ENCODE measurements at places on chromosomes 13 and 19.

GRCh38 chr13:28864544-28864943 is 44.4 kb downstream of the MTUS2 start:
- DNase-seq = no peak

DNA sequence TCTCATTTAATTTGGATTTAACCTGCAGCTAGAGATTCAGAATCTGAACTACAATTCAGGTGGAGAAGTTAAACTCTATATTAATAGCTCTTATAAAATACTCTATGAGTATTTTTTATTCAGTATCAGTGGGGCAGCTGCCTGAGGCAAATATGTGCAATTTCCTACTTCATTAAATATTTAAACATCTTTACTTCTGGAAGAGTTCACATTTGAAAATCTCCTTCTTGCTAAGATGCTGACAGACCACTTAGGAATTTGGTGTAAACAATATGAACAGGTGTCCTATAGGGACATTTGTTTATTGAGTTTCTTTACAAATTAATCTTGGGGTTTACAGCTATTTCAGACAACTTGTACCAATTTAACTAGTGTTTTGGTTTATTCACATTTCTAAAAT is 20.4 kb downstream of the STARD13 start:
- DNase-seq = no peak

DNA sequence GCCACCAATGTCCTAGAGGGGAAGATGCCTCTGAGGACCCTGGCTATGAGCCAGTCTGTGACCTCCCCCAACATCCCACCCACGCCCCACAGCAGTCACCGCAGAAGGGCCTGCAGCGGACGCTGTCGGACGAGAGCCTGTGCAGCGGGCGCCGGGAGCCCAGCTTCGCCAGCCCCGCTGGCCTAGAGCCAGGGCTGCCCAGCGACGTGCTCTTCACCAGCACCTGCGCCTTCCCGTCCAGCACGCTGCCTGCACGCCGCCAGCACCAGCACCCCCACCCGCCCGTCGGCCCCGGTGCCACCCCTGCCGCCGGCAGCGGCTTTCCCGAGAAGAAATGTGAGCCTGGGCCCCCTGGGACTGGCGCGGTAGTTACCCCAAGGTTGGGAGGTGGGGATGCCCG is 30.6 kb downstream of the DPF1 start:
- DNase-seq = no peak

GRCh38 chr13:42129033-42129432 is 80.6 kb downstream of the DGKH start:
- DNase-seq = no peak

DNA sequence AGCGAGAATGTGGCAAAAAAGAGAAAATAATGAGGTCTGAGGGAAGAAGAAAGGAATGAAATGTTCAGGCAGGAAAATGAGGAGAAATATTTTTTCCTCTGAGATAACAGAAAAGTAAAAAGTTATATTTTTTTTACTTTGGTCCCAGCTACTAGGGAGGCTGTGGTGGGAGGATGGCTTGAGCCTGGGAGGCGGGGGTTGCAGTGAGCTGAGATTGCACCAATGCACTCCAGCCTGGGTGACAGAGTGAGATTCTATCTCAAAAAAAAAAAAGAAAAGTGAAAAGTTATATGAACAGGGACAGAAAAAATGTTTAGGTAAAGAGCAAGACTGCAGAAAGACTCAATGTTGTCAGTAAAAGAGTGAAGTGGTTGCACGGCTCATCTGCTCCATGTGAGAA is 603.7 kb upstream of the GPC6 start:
- no peak for DNase-seq

DNA sequence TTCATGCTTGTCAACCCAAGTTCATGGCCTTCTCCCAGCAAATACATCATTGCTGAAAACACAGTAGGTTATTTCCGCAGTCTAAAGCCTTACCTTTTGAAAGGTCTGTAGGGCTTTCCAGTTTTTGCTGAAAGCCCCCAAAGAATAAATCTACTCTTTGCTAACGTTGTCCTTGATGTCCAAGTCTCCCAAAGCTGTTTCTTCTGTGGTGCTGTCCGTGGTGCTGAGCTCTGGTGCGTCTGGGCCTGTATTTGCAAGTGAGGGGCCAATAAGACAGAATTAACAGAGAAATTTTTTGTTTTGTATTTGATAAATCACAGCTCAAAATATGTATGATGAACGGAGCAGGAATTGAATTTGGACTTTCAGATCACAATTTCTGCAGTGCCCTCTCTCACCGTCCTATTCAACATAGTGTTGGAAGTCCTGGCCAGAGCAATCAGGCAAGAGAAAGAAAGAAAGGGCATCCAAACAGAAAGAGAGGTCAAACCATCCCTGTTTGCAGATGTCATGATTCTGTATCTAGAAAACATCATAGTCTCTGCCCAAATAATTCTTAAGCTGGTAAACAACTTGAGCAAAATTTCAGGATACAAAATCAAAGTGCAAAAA is 9.8 kb upstream of the LGALS16 start:
- no peak for DNase-seq

GRCh38 chr19:10095622-10095947 is 6.9 kb downstream of the ANGPTL6 start:
- DNase-seq = peak; percentile 49

- peak; percentile 39 for DNase-seq
These were observed 860.8 kb upstream of the SLITRK5 start for GRCh38 chr13:86810361-86810760.

- DNase-seq = no peak
These were observed 3.5 kb downstream of the LYPD5 start for GRCh38 chr19:43798546-43799409.

DNA sequence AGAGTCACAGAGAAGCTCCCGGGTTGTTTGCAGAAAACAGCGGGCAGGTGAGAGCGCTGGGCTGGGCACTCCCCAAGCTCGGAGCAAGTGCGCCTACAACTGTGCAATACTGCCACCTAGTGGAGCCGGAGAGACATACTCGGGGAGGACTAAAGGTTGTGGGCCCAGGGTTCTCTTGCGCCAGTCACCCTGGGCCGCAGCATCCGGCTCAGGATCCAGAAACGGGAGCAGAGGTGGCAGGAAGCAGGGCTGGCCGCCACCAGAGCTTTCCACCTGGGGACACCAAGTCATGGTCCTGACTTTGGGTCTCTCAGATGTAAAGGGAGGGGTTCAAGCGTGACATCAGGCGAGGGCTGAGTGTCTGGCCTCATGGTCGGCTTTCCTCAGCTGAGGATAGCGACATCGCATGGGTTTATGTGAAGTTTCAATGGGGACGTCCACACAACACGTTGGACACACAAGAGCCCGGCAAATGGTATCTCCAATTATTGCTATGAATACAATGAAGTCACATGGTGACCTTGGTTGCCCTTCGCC is 11.2 kb upstream of the KLK4 start:
- DNase-seq = peak; percentile 73

DNA sequence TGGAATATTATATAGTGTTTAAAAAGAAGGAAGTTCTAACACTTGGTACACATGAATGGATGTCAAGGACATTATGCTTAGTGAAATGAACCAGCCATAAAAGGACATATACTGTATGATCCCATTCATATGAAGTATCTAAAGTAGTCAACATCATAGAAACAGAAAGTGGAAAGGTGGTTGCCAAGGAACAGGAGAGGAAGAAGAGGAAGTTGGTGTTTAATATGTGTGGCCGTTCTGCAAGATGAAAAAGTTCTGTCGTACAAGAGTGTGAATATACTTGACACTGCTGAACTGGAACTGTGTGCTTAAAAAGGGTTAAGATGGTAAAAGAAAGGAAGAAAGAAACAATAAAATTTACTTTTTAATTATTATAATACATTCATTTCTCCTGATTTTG is 33.1 kb upstream of the C1QTNF9 start:
- DNase-seq = peak; percentile 58
